ENCODE measurements at places on chromosomes 2 and 18. TPM values are rescaled to one million over a fixed set of nuclear protein-coding genes. Genes with fewer than 3 reads are reported as not detected.

GRCh38 chr2:108927405-108927804 lies 61.6 kb downstream of the EDAR start:
- H3K27ac ChIP-seq, result no peak overlapping the region
- DNase-seq, result no peak
- no peaks in the 10 kb centered on the region for H3K36me3 ChIP-seq
- H3K4me1 ChIP-seq, result no peaks in the 10 kb centered on the region
- H3K27me3 ChIP-seq, result no peaks in the 10 kb centered on the region
- H3K4me3 ChIP-seq, result no peak overlapping the region

DNA sequence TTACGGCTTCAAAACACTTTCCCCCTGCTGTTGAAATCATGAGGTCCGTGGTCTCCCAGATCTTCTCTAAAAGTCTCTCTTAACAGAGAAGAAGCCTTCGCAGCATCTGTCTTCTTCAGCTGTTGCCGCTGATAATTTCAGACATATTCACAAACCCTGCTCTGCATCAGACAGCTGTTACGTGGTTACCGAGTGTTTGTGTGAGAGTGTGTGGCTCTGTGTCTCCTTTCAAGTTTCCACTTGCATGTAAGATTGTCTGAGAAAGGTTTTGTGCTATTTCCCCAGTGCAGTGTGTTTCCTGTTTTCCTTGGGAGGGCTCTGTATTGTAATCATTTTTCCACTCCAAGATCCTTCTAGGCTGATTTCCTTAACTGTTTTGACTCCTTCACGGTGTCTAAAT lies 32.8 kb downstream of the MAIP1 start:
- H3K4me3 ChIP-seq, result no peak overlapping the region
- H3K4me1 ChIP-seq, result peaks cover 5% of the 10 kb centered on the region
- H3K27me3 ChIP-seq, result peaks cover 3% of the 10 kb centered on the region
- H3K36me3 ChIP-seq, result no peaks in the 10 kb centered on the region

GRCh38 chr2:237295889-237296480 lies 118.0 kb downstream of the COL6A3 start:
- H3K27ac ChIP-seq, result no peak overlapping the region
- H3K4me1 ChIP-seq, result peaks cover 5% of the 10 kb centered on the region
- DNase-seq, result no peak
- H3K36me3 ChIP-seq, result no peaks in the 10 kb centered on the region
- peaks cover 32% of the 10 kb centered on the region for H3K27me3 ChIP-seq
- no peak overlapping the region for H3K4me3 ChIP-seq

- H3K36me3 ChIP-seq, result peaks cover 14% of the 10 kb centered on the region
- H3K4me3 ChIP-seq, result peak overlapping the region; percentile 70
- peak; percentile 81 for DNase-seq
These were observed 110.4 kb upstream of the RAB27B start for GRCh38 chr18:54717673-54718407.

GRCh38 chr2:55078956-55079355 lies 28.7 kb upstream of the RTN4 start:
- no peak overlapping the region for H3K4me3 ChIP-seq
- no peak for DNase-seq
- H3K36me3 ChIP-seq, result peaks cover 3% of the 10 kb centered on the region

GRCh38 chr2:219959471-219959870 lies 332.0 kb downstream of the SLC4A3 start:
- DNase-seq, result no peak
- H3K4me3 ChIP-seq, result no peak overlapping the region
- no peaks in the 10 kb centered on the region for H3K36me3 ChIP-seq
- no peak overlapping the region for H3K27ac ChIP-seq
- H3K27me3 ChIP-seq, result no peaks in the 10 kb centered on the region

DNA sequence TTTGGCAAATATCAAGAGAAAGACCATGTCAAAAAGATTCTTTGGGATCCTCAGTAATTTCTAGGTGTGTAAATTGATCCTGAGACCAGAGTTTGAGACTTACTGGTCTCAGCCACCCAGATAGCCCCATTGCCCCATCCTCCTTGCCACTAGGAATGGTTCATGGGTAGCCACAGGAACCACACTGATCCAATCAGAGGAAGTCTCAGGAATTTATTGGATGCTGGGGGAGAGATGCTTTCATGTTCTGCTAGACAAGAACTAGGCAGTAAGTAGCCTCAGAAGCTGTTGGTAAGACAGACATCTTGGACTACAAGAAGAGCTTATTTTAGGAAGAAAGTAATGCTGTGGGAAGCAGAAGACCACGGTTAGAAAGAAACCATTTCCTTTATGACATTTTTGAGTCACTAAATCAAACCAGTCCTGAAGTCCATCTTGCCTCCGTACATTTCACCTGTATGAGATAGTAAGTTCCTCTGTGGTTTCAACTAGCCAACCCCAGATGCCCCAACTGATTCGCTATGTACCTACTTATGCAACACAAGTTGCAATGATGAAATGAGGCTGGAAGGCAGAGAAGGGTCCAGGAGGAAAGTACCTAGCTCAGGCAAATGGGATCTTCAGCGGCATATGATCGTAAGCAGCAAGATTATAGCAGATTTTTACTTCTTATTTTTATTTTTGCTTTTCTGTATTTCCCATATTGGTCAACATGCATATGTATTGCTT lies 3.6 kb upstream of the ST3GAL5 start:
- no peak overlapping the region for H3K4me3 ChIP-seq
- H3K27me3 ChIP-seq, result no peaks in the 10 kb centered on the region
- H3K4me1 ChIP-seq, result peaks cover 54% of the 10 kb centered on the region
- H3K36me3 ChIP-seq, result peaks cover 20% of the 10 kb centered on the region
- no peak for DNase-seq
- no peak overlapping the region for H3K27ac ChIP-seq

GRCh38 chr18:10726198-10727068 lies 200.6 kb downstream of the NAPG start:
- H3K36me3 ChIP-seq, result no peaks in the 10 kb centered on the region
- no peak overlapping the region for H3K27ac ChIP-seq
- H3K4me3 ChIP-seq, result peak overlapping the region; percentile 12
- peaks cover 2% of the 10 kb centered on the region for H3K27me3 ChIP-seq

GRCh38 chr2:204515416-204515815 lies 29.9 kb upstream of the PARD3B start:
- no peaks in the 10 kb centered on the region for H3K36me3 ChIP-seq
- DNase-seq, result no peak
- no peaks in the 10 kb centered on the region for H3K27me3 ChIP-seq

The SERPINB13 gene
- total RNA-seq, result not detected

DNA sequence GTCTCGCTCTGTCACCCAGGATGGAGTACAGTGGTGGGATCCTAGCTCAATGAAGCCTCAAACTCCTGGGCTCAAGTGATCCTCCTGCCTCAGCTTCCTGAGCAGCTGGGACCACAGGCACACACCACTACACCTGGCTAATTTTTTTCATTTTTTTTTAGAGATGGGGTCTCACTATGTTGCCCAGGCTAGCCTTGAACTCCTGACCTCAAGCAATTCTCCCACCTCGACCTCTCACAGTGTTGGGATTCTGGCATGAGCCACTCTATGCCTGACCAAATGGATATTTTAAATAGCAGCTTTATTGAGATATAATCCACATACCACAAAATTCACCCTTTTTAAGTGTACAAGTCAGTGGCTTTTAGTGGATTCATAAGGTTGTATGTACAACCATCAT lies 11.1 kb downstream of the RNF149 start:
- H3K4me3 ChIP-seq, result no peak overlapping the region
- no peak overlapping the region for H3K27ac ChIP-seq
- DNase-seq, result no peak
- H3K36me3 ChIP-seq, result peaks cover 44% of the 10 kb centered on the region
- peaks cover 48% of the 10 kb centered on the region for H3K4me1 ChIP-seq
- no peaks in the 10 kb centered on the region for H3K27me3 ChIP-seq

Data from activated CD8-positive, alpha-beta T cell treated with anti-CD3 and anti-CD28 coated beads, Interleukin-2, amount 10 ng/mL, durations not matched to agents 7 days and 5 days (primary cell).